Vagina (tissue), 2 donors: ENCODE measurements at places on chromosomes 2 and 18. TPM values are rescaled to one million over a fixed set of nuclear protein-coding genes. Genes with fewer than 3 reads are reported as not detected.

- DNase-seq: no peak
Observed at GRCh38 chr18:44602845-44603244, 77.8 kb upstream of the SETBP1 start.

DNA sequence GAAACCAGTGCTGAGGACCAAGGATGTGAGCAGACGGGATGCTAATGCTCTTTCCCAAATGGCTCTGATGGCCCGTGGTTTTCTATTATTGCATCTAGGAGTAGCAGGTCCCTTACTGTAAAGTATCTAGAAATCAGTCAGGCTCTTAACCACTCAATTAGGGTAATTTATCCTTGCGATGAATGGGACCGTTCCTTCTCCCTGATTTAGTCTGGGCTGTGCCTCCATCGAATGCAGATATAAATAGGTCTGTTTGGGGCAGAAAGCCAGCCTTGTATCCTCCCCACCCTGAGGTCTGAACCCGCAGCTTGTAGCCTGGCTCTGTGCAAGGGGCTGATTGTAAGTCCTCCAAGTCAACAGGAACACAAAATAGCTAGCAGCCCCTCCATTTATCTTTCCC, 9.5 kb upstream of the SMARCAL1 start:
- DNase-seq: no peak

GRCh38 chr2:104852090-104852666, 1.7 kb upstream of the POU3F3 start:
- DNase-seq: no peak

CCDC178 gene
- 10.8 TPM for total RNA-seq

SIX3 gene
- not detected for total RNA-seq

CCDC148 gene
- total RNA-seq: not detected

- DNase-seq: no peak
Observed at GRCh38 chr2:228901531-228901930, 369.6 kb downstream of the PID1 start.

DNA sequence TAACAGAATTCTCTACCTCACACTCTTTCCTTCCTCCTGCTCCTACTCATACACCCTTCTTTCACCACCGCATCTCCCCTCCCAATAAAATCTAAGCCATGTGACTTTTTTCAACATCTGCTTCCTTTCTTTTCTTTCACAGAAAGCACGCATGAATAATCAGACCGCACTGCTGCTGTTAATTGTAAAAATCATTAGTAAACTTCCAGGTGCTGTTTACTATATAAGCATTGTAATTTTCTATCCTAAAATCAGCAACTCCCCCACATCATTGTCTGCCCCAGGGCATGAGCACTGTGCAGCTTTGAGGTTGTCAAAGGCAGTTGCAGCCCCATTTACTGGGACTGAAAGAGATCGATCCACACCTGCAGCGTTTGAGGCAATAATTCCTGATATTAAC, 782.6 kb upstream of the ID2 start:
- DNase-seq: no peak

ANKRD30B gene
- total RNA-seq: not detected

DNA sequence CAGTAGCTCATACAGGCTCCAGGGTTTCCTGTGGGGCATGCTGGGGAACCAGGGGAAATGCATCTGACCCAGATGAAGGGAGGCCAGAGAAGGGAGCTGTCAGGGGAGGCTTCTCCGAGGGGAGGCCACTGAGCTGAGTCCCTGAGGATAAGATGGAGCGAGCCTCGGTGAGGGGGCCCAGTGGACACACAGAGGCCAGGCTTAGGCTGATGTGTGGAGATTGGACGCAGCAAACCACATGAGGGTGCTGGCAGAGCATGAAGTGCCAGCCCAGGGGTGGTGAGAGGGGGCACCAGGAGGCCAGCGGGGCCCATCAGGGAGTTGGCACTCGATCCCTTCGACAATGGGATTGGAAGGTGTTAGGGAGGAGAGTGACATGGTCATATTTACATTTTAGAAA, 235.0 kb downstream of the KLHL29 start:
- DNase-seq: no peak

CNTNAP5 gene
- total RNA-seq: not detected

DNA sequence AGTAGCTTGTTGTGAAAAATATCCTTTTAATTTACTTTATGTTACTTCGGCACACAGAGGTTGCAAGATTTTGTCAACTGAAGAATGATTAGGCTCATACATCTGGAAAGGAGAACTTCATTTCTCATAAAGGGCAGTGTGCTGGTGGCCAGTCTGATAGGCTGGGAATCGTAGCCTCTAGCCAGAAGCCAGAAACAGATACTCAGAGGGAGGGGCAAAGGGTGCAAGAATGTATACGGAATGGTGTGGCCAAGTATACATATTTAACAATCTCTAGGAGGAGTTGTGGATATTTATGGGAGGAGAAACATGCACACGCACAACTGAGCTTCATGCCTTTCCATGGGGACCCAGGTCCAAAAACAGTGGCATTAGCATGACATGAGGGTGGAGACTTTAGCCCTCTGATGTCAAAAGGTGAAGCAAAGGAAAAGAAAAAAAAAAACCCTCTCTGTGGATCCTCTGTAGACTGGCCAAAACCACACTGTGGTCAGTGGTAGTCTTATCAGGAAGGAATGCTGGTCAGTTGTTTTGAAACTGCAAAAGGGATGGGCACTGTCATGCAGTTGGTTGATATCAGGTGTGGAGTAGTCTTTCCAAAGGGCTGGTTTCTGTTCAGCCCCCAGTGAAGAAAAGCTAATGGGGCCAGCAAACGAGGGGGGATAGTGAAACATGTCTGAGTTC, 34.9 kb upstream of the APCDD1 start:
- no peak for DNase-seq

DNA sequence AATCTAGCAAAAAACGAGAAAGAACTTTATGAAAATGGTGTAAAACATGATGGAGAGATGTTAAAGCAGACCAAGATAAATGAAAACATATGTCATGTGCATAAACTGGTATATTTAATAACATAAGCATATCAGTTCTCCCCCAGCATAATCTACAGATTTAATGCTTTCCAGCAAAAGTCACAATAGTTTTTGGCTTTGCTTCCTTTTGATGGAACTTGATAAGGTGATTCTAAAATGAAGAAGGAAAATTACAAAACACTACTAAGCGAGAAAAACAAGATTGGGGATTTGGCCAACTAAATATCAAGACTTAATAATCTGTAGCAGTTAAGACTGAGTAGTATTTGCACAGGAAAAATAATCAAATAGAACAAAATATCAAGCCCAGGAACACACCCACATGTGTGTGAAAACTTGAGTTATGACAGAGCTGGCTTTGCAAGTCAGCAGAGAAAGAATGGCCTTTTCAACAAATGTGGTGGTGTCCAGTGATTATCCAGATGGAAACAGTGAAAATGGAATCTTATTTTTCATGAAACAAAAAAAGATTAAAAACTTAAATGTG, 83.7 kb upstream of the L3MBTL4 start:
- no peak for DNase-seq

DNA sequence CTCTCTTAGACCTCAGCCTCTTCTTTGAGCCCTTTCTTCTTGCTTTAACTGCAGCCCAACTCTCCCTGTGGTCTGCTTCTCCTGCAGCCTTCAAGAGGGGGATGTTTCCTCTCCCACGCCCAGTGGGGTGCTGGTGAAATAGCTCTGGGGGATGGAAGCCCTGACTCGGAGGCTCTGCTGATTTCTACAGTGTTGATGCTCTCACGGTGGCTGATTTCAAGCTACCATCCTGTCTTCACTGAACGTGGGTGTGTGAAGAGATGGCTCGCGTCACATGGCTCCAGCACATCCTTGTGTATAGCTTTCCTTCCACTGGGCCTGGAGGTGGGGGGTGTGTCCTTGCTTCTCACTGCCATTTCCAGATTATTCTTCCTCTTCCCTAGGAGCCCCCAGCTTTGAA, 20.0 kb downstream of the MPP4 start:
- no peak for DNase-seq

- DNase-seq: no peak
Observed at GRCh38 chr2:26767129-26767528, 3.0 kb downstream of the SLC35F6 start.

- no peak for DNase-seq
Observed at GRCh38 chr2:191064590-191064989, 50.6 kb upstream of the STAT1 start.

DNA sequence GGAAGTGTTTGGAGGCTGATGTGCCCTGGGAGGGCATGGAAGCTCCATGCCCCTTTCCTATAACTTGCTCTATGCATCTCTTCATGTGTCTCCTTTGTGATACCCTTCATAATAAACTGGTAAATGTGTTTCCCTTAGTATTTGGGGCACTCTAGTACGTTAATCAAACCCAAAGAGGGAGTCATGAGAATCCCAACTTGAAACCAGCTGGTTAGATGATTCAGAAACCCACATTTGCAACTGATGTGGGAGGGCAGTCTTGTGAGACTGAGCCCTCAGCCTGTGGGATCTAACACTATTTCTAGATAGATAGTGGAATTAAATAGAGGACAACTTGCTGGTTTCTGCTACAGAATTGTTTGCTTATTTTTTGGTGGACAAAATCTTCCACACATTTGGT, 20.3 kb downstream of the ANKRD30B start:
- DNase-seq: no peak

DNA sequence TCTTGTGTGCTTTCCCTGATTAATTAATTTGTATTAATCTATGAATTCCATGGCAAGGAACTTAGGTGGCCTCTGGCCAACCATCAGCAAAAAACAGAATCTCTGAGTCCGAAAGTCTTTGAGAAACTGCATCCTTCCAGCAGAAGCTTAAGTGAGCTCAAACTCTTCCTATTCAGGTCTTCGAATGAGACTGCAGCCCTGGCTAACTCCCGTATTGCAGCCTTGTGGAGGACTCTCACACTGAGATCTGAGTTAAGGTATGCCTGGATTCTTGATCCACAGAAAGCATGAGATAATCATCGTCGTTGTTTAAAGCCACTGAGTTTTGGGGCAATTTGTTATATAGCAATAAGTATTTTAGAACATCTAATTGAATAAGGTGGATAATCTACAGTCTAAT, 1143.9 kb upstream of the NXPH2 start:
- no peak for DNase-seq

DNA sequence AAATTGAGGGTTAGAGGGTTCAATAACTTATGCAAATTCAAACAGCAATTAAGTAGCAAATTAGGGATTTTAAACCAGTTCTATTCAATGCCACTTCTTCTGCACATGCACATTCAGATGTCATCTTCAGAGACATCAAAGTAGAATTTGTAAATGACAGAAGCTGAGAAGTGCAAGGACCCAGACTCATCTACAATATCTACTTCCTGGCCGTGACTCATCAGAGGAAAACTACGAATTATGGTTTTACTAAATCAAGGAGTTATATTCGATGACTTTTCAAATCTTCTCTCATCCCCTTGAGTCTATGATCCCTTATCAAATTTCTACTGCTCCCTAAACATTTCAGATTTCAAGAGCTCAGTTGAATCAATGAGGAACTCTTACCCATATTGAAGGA, 20.0 kb upstream of the STAT4 start:
- no peak for DNase-seq

DNA sequence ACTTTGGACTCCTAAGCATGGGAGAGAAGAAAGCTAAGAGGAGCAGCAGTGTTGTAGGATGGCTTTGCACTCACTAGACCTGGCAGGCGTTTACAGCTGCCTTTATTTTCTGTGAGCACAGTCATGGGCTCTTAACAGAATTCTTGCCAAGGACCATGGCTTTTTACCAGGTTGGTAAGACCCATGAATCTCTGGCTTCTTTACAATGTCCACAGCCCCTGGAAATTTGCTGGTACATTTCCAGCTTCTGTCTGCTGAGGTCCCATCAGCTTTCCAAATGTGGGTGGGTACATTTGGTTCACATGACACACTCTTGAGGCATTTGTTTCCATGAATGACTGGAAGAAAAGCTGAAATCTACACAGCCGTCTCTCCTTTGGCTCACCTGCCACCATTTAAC, 162.7 kb downstream of the PPP1R1C start:
- no peak for DNase-seq

- DNase-seq: no peak
Observed at GRCh38 chr2:171804456-171804855, 89.6 kb downstream of the SLC25A12 start.

DNA sequence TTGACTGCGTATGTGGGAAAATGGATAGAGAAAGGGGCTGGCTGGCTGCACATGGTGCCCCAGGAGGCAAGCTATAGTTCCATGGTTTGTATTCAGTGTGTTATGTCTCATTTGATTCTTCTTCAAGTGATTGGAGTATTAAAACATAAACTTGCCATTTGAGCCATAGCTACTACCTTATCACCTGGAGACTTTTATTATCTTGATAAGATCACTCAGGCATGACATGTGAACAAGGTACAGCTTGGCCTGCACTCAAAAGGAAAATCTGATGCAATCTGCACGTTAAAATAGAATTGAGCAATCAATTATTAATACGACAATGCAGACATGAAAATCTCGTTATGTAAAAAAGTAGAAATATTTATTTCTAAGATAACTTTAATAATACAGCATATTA, 116.9 kb downstream of the RND3 start:
- no peak for DNase-seq

CHRNG gene
- not detected for total RNA-seq

- no peak for DNase-seq
Observed at GRCh38 chr2:36487947-36488346, 110.0 kb downstream of the FEZ2 start.

SNX17 gene
- total RNA-seq: 99.2 TPM

BOLL gene
- not detected for total RNA-seq

GRCh38 chr2:46309052-46309953, 12.1 kb downstream of the EPAS1 start:
- no peak for DNase-seq

DNA sequence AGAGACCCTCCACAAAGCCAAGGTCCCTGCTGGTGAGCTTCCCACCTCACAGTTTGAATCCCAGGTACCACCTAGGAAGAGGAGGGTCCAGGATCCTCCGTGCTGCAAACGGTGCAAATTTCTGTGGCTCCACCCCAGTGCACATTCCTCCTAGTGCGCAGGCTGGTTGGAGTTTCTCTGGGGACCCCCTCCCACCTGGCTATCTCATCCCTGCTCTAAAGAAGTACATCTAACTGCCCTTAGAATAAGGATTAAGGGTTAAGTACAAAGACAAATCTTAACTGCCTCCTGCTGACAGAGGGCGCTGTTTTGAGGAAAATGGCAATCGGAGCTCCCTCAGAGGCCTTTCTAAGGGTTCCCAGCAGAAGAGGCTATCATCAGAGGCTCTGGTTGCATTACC, 109.6 kb upstream of the FSIP2 start:
- DNase-seq: no peak

DNA sequence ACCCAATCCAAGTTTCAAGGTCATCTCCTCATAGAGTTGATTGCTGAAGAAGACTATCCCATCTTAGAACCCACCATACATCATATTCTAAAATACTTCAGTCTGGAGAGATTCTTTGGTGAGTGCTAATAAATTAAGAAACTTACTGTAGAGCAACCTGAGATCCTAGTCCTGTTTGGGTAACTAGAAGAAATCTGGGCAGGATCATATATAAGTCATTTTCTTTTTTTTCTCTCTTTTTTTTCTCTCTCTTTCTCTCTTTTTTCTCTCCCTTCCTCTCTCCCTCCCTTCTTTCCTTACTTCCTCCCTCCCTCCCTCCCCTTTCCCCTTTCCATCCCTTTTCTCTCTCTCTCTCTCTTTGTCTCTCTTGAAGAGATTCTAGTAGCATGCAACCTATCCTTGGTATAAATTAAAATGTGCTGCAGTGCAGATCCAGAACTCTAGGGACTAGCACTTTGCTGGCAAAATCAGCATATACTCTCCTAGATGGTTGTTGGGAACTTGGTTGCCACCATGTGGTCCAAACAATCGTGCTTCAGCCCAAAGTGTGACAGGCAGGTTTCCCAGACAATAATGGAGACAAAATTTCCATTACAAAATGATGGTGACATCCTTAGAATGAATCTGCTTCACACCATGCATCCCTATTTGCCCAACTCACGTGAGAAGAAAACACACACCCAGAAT, 399.4 kb upstream of the CELF4 start:
- no peak for DNase-seq
